ENCODE measurements at places on chromosomes 5 and 9.

GRCh38 chr9:100674419-100675122 lies 96.7 kb downstream of the CAVIN4 start:
- no peak for DNase-seq

DNA sequence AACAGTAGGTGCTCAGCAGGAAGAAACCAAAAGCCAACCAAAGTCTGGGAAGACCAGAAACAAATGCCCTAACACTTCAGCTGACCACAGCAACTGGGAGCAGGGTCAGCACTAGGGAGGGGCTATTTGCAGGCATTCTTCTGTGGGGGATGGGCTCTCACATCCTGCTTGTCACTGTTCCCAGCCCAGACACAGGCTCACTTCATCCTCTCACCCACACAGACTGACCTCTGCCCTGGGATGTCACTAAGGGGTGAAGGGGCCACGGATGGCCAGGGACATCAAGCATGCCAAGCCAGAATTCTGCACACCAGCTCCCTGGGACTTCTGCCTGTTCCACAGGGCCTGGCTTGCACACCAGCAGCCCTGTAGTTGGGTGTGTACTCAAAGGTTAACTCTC lies 28.7 kb downstream of the GFRA3 start:
- no peak for DNase-seq

DNA sequence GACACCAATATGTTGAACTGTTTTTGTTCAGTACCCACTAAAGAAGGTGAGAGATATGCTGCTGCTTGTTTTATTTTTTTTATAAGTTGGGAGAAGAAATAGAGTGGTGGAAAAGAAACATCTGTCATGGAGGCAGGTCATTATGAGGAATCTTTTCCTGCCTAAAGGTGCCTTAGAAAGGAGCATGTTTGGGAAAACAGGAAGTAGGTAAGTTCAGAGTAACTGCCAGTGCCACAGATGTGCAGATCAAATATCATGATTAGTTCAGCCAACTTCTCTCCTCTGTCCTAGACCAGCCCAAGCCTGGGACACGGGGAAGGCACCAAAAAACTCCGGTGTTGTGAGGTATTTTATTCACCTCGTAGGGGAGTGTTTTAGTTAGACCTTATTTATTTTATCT lies 144.2 kb downstream of the MAN2A1 start:
- DNase-seq, result no peak

DNA sequence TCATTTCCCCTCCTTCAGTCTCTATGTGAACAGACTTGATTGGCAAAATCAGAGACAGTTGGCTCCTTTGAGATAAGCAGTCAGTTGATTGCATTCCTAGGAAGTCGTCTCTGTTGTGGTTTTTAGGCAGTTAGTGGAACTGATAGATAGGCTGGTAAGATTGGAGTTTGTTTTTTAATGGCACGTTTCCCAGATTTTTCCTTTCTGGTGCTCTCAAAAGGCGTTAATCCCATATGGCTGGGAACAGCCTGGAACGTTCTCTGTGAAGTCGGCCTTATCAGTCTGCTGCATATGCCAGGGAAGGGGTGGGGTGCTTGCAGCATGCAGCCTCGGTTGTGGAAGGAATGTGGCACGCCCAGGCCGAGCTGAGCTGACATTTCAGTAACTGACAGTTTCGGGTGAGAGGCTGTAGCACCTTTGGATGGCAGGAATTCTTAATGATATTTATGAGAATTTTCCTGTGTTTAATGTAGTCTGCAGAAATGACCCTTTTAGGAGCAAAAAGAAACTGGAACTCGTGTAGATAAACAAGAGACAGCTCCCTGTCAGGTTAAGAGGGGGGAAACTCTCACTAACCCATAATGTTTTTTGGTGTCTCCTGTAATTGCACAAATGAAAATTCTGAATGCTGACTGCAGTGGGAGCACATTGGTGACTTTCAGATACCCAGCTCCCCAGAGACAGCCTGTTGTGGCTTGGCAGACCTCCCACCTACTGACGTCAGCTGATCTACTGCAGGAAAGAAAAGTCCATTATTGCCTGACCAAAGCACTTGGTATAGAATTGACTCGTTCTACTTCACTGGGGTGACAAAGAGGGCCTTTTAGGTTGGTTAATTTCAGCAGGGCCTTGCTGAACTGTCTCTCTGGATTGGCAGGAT lies 6.3 kb downstream of the SPTAN1 start:
- no peak for DNase-seq

GRCh38 chr5:156170351-156170961 lies 156.5 kb upstream of the SGCD start:
- no peak for DNase-seq

GRCh38 chr5:53339962-53340540 lies 140.4 kb upstream of the FST start:
- no peak for DNase-seq

GRCh38 chr5:55847837-55848236 lies 3.3 kb upstream of the IL31RA start:
- DNase-seq, result no peak

DNA sequence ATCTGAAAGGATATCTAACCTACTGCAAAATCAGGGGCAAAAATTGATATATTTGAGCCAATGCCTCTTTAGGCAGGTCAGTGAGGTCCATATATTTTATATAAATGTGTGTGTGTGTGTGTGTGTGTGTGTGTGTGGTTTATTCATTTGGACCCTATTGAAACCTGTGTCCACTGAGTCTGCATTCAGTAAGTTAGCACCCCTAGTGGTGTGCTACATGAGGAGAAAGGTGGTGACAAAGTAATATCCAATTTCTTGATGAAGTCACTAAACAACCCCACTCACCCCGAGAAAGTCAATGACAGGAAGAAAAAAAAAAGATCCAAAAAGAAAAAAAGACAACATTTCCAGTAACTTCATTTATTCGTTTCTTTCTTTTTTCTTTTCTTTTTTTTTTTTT lies 4.1 kb downstream of the FBXW11 start:
- DNase-seq, result no peak

GRCh38 chr5:138282920-138283742 lies 8.7 kb upstream of the GFRA3 start:
- no peak for DNase-seq

DNA sequence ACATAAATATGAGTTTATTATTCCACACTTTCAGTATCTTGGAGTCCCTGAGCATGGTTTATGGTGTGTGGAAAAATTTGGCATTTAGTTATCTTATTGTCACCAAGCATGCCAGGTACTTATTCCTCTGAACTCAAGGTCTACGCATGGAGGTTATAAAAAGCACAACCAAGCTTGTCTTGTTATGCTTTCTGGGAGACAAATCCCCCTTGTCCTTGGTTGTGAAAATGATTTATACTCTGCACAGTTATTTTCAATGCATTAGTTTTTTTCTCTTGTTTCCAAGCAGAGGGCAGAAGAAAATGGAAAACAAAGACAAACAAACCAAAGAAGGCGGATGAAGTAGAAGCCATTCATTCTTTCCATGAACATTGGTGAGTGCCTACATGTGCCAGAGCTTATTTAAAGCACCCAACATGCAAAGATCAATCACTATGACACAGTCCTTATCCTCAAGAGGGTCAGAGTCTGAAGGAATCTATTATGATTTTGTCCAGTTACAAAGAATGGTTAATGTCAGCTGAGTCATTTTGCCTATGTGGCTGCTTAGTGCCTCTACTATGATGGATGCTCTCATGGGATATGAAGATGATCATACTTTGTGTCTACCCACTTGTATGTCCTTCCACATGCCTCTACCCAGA lies 323.1 kb downstream of the TENT4A start:
- DNase-seq, result no peak

- no peak for DNase-seq
These were observed 33.2 kb downstream of the SLC36A1 start for GRCh38 chr5:151480384-151481293.

GRCh38 chr5:126062398-126063221 lies 360.6 kb upstream of the GRAMD2B start:
- DNase-seq, result no peak

GRCh38 chr9:83996126-83996525 lies 15.5 kb downstream of the RMI1 start:
- no peak for DNase-seq

GRCh38 chr5:94908889-94909480 lies 290.5 kb downstream of the SLF1 start:
- DNase-seq, result no peak

- no peak for DNase-seq
These were observed 15.5 kb upstream of the FAM120AOS start for GRCh38 chr9:93468763-93469456.

DNA sequence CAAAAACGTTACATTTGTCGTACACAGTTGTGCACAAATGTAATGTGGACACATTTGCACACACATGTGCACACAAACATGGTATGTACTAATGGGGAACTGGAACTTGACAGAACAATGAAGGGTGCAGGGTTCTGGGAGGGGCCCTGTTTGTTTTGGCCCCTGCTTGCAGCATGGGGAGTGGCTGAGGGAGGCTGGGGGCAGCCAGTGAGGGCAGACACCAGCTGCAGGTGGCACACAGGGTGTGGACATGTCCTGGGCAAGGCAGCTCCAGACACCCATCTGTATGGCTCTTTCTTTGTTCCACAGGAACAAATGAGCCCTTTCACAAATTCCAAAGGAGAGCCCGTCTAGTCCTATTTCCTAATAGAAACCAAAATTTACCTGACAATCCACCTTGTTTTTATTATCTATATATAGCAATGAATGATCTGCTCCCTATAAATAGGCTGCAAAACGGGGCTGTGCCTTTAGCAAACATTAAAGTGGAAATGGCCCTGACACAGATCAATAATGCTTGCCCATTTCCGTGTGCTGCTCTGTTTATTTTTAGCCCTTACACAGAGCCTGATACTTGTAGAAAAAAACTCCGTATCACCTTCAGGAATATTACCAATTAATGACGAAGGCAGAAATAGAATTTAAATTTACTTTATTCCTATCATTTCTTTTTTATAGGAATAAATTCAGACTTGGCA lies 26.4 kb downstream of the MARCHF3 start:
- no peak for DNase-seq

- DNase-seq, result no peak
These were observed 84.1 kb downstream of the SLIT3 start for GRCh38 chr5:169216866-169217265.

DNA sequence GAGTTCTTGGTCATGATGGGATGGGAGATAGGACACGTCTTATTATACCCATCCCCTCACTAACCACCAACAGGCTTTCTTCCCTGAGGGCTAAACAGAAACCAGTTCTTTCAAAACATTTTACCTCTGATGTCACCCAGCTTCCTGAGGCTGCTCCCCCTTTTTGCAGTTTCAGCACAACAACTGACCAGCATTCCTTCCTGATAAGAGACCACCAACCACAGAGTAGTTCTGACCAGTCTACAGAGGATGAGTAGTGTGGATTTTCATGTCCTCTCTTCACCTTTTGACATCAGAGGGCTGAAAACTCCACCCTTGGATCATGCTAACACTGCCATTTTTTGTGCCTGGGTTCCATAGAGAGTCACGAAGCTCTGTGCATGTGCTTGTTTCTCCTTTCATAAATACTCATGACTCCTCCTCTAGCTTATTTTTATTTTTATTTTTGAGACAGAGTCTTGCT lies 82.6 kb downstream of the OSTF1 start:
- DNase-seq, result no peak

DNA sequence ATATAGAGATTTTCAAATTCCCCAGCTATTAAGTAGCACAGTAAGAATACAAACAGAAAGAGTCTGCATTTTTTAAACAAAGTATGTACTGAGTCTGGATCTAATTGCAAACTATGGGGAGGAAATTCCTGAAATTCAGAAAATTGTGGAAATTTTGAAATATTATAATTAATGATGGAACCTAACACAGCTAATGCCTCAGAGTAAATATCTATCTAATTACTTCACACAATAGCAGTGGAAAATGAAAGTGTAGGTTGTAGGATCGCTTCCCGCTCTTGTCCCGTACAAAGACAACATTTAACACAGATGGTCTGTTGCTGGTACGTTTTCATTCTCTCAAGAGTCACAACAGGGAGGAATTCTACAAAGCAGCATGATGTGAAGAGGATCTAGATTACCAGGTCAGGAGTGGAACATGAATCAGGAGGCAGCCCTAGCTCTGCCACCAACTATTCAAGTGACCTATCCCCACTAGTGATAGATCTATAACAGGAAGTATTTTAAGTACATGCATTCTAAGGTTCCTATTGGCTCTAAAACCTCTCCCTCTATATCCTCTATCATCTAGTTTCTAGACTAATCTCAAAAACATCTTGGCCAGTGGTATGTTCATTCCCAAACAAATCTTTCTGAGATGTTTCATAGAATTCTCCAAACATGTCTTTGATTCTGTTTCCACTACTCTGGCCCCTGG lies 58.9 kb upstream of the GRAMD2B start:
- DNase-seq, result no peak

GRCh38 chr9:5543875-5544702 lies 33.8 kb downstream of the PDCD1LG2 start:
- DNase-seq, result no peak

DNA sequence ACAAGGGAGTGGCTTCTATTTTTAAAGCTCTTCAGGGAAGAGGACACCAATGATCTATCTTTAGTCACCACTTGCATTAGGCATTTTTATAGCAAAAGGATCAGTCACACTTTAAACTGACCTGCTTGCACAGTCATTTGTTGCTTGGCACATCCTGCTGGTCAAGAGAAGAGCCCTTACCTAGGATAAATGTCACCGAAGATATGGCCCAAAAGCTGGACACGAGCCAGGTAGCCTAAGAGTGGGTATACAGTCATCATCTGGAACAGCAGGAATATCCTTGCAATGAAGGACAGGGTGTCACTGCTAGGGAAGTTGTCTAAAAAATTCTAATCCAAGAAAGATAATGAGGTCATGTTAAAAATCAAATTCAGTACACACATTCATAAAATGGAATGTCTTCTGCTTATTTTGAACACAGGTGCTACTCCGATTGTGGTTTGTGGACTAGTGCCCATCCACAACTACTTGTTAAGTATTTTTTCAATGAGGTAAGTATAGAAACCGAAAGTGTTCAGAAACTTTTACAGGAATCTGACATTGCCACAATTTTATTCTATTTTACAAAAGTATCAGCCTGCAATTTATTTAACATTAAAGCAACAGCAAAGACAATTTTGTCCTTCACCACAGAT lies 78.4 kb downstream of the SLC38A9 start:
- DNase-seq, result no peak

GRCh38 chr5:154446195-154447088 lies 645 bp downstream of the SAP30L start:
- no peak for DNase-seq

DNA sequence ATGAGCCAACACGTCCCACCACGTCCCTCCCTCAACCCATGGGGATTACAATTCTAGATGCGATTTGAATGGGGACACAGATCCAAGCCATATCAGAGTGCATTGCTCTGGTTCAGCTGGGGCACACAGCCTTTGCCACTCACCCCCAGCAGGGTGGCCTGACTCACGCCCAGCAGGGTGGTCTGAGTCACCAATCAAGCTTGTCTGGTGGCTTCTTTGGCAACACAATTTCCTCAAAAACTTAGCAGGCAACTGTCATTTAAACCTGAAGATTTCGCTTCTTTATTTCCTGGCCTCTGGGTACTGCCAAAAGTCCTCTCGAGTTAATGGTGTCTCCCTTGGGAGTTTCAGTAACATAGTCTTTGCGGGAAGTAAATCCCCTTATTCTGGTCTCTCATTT lies 16.3 kb upstream of the SEMA5A start:
- no peak for DNase-seq

GRCh38 chr5:16812448-16812847 lies 123.6 kb downstream of the MYO10 start:
- DNase-seq, result no peak
